ENCODE measurements at places on chromosomes 6 and 20.

- DNase-seq = no peak
These were observed 24.3 kb downstream of the CDH22 start for GRCh38 chr20:46284040-46284427.

- no peak for DNase-seq
These were observed 3.4 kb upstream of the TNXB start for GRCh38 chr6:32112431-32112980.

DNA sequence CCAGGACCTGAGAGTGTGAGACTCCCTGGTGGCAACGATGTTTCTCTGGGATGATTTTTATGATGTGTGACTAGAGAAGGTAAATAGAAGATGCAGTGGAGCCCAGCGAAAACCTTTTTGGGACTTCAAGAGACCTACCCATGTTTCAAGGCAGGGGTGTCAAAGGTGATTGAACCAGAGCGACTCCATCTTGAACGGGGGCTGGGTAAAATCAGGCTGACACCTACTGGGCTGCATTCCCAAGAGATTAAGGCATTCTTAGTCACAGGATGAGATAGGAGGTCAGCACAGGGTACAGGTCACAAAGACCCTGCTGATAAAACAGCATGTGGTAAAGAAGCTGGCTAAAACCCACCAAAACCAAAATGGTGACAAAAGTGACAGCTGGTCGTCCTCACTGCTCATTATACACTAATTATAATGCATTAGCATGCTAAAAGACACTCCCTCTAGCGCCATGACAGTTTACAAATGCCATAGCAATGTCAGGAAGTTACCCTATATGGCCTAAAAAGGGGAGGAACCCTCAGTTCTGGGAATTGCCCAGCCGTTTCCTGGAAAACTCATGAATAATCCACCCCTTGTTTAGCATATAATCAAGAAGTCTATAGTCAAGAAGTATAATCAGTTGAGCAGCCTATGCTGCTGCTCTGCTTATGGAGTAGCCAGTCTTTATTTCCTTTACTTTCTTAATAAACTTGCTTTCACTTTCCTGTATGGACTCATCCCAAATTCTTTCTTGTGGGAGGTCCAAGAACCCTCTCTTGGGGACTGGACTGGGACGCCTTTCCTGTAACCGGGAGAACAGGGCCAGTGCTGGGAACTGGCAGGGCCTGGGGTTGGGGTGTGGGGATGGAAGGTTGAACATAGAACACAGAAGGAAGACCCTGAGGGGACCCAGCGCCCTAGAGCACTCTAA lies 526.4 kb downstream of the QKI start:
- DNase-seq = no peak

GRCh38 chr20:1415667-1416468 lies 23.0 kb upstream of the FKBP1A start:
- DNase-seq = peak; percentile 83

- no peak for DNase-seq
These were observed 26.4 kb downstream of the SEC23B start for GRCh38 chr20:18533978-18534644.

DNA sequence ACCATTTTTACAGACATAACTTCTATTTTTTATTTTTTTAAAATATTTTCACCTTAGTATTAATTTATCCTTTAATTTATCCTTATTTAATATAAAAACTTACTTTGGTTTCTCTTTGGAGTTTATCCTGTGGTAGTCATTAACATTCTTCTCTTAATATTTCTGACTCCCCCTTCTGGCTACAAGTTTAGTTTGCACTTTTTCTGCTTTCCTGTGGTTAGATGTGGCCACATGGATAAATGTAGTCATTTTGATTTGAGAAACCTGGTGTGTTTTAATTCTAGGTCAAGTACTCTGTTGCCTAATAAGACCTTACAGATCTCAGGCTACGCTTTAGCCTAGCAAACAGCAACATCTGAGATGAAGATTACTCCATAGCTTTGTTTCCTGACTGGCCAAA lies 1187.5 kb downstream of the HACE1 start:
- peak; percentile 12 for DNase-seq

- DNase-seq = no peak
These were observed 82.9 kb upstream of the MPC1 start for GRCh38 chr6:166465671-166466087.

DNA sequence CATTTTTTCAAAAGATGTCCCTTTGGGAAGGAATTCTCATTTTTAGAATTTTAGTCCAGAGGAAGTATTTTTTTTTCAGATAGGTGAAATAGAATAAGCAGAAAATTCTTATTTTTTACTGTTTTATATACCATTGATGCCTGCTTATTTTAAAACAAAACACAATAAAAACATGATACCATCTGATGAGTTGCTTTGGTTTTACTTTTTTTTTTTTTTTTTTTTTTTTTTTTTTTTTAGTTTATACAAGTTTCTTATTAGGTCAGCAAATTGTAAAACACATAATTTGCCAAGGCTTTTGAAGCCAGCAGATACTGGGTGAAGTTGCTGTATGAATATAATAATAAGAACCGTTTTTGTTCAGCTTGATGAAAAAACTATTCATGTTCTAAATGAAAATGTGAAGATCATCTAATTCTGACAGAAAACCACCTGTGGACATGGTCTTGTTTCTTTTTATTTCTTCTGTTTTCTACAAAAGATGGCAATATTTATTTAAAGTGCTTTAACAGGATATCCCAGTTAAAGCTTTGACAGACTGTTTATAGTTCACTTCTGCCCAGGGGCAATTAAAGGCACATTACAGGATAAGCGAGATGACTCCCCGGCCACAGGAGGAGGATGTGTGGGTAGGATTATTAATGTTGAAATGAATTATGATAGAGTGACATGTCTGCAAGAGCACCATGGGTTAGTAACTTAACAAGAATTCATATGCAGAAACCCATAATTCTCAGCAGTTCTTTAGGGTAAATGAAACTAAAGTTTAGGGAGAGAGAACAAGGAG lies 31.1 kb downstream of the MYB start:
- no peak for DNase-seq

- DNase-seq = no peak
These were observed 69.9 kb upstream of the FOXQ1 start for GRCh38 chr6:1242021-1242420.

- DNase-seq = peak; percentile 54
These were observed 16.1 kb upstream of the ROS1 start for GRCh38 chr6:117441824-117442264.

DNA sequence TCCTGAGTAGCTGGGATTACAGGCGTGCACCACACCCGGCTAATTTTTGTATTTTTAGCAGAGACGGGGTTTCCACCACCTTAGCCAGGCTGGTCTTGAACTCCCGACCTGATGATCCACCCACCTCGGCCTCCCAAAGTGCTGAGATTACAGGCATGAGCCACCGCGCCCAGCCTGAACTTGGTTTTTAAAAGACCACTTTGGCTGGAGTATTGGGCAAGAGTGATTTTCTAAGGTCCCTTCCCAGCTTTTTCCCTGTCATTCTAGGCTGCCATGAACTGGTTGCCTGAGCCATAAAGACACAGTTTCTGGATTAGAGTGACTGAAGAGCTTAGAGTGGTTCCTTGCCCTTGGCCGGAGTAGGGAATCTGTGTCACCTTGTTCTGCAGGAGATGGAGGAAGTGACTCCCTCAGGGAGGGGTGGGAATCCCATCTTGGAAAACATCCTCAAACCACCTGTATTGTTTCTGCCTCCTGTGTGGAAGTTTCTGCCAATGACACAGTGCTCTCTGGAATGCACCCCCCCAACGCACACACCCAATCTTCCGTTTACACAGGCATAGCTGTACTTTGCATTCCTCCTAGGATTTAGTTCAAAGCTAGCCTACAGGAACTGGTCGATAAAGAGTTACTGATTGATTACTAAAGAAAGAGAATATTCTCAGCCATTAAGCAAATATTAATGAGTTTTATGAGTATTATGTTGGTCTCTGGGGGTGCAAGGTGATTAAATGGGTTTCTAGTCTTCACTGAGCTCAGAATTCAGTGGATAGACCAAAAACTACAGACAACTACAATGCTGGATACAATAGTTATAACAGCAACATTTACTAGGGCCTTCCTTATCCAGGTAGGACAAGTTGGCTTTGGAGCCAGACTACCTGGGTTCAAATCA lies 18.2 kb downstream of the BCL2L1 start:
- no peak for DNase-seq

GRCh38 chr6:141401851-141402250 lies 730.9 kb upstream of the GJE1 start:
- no peak for DNase-seq

GRCh38 chr6:27392623-27393022 lies 4.1 kb downstream of the ZNF391 start:
- DNase-seq = no peak
